ENCODE measurements at places on chromosomes 1 and 21.

DNA sequence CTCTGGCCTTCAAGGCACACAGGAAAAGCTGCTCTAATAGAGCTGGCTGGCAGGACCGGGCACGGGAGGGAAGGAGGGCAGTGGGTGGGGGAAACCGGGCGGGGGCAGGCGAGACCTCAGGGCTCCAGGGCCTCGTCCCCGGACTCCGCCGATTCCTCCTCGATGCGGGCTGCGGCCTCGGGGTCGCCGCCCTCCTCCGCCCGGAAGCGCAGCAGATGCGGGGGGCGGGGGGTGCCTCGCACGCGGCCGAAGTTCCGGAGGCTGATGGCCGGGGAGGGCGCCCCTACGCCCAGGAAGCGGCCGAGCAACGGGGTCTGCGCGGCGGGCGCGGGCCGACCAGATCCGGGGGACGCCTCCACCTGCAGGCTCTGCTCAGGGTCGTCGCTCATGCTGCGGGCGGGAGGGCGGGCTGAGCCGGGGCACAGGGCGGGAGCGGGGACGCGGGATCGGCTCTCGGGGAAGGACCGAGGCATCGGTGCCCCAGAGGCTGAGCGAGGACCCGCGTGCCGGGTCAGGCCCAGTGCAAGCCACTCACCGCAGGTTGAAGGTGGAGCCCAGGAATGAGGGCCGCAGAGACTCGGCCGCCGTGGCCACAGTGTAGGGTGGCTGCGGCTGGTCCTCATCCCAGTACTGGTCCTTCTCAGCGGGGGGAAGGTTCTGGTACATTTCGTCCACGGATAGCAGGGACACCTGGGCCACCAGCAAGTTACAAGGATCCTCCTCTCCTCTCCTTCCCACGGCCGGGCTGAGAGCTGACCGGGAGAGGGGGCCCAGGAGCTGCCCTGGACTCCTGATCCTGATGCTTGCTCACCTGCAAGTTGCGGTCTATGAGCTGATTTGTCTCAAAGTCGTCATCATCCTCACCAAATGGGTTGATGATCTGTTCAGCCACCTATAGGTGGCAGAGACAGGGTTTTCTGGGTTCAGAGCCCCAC, 3.6 kb downstream of the BEST4 start:
- DNase-seq, result no peak

GRCh38 chr1:29736582-29737188, 500.4 kb downstream of the PTPRU start:
- no peak for DNase-seq

- DNase-seq, result peak; percentile 20
These were observed 5.7 kb downstream of the GJB3 start for GRCh38 chr1:34786521-34787325.

DNA sequence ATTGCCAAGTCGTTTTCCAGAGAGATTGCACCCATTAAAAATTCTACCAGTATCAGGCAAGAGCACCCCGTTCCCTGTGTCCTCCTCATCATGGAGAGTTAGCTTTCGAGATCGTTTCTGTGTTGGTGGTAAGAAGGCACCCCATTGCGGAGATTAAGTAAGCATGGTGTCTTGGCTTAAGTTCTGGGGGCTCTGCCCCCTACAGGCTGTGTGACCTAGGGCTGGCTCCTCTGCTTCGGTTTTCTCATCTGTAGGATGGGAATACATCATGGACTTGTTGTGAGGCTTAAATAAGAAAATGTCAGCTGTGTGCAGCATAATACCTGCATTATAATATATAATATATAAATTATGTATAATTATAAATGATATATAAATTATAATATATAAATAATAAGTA, 36.8 kb upstream of the TENT5C start:
- DNase-seq, result no peak

- no peak for DNase-seq
These were observed 393.0 kb upstream of the PLXNA2 start for GRCh38 chr1:208637181-208637580.

DNA sequence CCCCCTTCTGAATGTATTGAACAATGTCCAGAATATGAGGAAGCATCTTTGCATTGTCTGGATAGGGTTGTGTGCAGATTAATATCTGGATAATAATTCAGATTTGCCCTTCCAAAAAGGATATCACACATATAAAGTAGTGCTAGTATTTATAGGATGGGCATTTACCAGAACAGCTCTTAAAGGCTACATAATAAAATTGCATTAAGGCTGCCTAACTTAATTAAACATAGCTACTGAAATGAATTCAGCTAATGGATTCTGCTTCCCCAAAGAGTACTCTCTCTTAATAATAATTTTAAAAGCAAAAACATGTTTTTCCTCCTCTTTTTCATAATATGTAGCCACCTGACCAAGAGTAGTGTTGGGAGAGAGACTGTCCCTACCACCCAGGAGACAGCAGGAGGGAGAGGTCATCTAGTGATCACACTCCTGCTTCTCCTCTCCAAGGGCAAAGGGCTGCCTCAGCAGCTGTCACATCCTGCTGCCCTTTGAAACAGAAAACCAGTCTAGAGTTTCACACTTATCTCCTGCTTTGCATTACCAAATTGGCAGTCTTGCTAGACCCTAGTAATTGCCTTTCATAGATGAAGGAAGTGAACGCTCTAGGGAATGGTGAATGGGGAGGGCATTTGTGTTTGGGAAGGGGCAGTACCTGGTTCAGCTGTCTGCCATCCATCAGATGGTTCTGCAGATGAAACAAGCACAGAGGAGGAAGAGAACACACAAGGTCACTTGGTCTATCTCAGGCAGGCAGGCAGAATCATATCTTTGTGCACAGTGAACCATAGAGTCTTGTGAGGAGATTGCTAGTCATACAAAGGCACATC, 29.3 kb upstream of the DDAH1 start:
- no peak for DNase-seq
